ENCODE measurements at places on chromosomes 4 and X.

GRCh38 chr4:10051517-10052135 lies 30.3 kb upstream of the SLC2A9 start:
- no peak for DNase-seq

GRCh38 chr4:80452055-80452454 lies 116.5 kb downstream of the CFAP299 start:
- no peak for DNase-seq

DNA sequence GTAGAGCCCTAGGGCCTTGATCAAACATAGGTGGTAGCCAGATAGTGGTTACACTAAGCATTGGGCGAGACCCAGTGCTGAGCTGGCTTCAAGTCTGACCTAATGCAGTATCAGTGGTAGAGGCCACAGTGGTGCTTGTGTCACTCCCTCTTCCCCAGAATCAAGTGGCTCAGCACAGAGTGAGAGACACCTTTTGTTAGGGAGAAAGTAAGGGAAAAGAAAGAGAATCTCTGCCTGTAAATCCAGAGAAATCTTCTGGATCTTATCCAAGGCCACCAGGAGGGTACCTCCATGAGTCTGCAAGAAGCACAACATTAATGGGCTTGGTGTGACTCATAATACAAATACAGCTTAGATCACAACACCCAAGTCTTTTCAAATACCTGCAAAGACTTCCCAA lies 117.7 kb upstream of the SLC6A14 start:
- DNase-seq, result no peak

DNA sequence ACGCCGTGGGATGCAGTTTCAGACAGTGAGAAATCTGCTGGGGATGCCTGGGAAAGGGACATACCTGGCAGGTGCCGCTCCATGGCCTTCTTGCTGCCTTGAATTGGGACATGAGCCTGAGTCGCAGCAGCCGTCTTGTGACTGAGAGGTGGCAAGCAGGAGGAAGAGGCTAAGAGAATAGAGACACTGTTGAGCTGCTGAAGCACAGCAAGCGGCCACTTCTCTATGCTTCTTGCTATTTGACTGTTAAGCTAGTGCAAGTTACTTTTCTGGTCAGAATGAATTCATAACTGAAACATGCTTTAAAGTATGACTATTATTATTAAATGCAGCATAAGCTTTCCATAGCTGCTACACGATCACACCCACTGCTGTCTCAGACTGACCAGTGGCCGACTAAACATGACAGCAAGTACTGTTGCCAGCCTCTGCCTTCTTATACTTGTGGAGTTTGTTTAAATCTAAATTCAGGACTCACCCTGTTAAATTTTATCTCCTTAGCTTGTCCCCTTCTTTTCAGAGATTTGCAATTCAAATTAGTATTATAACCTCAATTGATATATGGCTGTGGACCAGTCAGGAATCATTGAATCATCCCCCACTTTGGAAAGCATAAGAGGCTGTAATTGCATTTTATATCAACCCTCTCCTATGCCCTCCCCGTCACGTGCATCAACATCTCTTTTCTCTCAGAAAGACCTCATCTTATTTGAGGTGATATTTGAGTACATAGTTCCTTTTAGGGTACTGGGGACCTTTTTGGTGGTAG lies 24.8 kb upstream of the ACSL1 start:
- DNase-seq, result no peak

DNA sequence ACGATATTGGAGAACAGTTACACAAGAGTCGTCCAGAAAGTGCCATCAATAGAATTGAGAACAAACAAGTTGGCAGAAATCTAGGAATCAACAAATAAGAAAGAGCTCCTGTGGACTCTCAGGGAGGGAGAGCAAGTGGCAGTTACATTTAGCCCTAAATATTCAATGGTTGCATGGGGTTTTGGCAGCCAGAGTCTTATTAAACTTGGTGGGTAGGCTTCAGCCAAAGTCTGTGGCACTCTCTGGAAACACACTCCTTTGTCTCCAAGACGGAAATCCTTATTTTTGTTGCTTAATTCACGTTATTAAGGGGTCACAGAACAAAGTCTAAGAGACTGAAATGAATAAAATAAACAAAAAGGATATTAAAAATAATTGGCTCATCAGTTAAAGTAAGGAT lies 742.2 kb upstream of the ATOH1 start:
- DNase-seq, result no peak

DNA sequence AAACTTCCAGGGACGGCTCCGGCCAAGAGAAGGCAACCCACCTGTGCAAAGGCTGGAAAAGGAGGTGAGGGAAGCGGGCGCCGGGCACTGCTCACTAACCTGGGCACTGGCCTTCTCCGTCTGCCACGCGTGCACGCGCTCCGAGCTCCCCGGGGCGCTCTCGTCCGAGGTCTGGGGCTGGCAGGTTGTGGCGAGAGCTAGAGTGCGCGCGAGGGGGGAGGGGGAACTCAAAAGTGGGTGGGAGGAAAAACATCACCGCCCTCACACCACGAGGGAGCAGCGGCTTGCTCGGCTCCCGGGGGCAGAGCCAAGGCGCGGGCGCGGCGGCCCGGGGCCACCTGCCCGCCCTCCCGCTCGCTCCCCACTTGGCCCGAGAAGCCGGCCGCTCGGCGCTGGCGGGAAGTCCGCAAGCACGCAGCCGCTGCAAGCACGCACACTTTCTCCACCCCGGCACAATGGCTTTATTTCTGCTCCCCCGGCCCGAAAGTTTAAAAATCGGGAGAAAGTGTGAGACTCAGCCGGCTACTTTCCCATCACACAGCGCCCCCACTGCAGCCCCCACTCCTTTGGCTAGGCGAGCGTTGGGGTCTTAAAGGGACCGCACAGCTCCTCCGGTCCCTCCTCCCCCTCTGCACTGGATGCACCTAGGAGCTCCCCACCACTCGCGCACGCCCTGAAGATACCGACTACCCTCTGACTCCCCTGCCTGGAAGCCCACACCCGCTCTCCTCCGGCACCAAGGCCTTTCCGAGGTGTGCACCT lies at the start of gene CHRDL1:
TSS of gene CHRDL1 (minus strand) at position 173 of the 762 bp plus-strand sequence. CDS start 3,636 bp downstream, outside the sequence.
- no peak for DNase-seq

GRCh38 chr4:57099363-57099762 lies 10.8 kb downstream of the IGFBP7 start:
- DNase-seq, result no peak

DNA sequence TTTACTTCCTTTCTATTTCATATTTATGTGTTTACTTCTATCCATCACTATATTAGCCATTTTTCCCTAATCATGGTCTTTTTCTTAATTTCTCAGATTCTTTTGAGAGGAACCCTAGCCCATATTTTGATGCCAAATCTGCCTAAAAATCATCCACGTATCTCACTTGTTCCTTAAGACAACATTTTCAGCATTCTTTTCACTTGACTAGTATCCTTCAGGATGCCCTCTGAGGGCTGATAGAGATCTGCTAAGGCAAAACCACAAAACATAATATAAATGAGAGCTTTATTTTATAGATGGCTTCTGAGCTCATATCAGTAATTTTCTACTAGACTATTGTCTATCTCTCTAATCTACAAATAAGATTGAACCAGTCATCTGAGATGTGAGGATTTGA lies 341.9 kb downstream of the GPM6A start:
- DNase-seq, result peak; percentile 38

DNA sequence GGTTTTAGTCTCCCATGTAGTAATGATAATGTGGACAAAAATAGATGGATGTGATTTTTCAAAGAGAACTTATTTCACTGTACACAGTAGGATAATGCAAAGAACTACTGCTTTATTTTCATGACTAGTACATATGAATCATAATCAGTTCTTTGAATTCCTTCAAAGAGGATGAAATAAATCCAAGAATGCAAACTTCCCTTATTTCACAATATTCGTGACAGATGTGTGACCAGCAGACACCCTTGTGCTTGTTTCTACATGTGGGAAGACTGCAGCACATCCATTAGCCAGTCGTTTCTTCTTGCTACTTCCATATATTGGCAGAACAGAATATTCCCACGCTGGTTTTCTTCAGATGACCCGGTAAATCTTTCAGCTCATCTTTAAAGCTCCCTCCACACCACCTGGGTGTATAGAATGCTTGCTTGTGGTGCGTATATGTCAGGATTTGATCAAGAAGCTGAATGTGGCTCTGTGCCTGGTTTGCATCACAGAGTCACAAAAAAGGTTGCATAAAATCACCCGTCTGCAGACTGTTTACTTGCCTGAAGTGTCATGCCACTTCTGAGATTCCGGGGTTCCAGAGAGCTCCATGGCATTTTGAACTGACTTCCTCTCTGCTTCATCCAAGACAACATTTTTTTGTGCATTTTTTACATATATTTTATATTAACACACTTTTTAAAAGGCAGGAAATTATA lies 47.7 kb upstream of the FAT4 start:
- peak; percentile 85 for DNase-seq

DNA sequence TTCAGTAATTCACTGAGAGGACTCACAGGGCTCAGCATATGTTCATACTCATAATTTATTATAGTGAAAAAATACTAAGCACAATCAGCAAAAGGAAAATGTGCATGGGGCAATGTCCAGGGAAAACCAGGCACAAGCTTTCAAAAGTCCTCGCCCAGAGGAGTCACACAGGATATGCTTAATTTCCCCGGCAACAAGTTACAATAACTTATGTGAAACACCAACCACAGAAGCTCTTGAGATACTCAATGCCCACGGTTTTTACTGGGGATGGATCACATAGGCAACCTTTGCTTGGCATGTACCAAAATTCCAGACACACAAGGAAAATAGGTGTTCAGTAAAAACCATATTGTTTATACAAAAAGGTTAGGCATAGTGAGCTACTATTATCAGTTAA lies 38.5 kb upstream of the STPG2 start:
- DNase-seq, result peak; percentile 11

DNA sequence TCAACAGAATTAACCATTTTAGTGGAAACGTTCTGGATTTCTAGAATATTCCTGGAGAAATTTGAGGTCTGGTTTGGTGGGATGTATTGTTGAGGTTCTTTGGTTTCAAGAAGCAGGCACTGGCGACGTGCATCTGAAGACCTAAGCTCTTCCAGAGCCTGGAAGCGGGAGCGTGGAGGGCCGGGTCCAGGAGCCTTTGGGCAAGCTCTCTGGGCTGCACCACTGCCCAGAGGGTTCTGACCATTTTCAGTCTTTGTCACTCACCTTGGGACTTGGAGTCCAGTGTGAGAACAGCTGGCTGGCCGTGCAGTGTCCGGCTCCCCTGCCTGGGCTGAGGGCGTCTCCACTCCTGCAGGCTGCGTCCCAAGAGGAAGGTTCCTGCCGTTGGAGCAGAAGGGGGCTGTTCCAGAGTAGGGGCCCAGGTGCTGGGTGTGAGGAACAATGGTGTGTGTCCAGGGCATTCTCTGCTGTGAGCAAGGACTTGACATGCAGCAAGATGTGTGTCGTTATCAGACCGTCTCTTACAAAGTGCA lies 24.0 kb downstream of the PIGG start:
- DNase-seq, result no peak

GRCh38 chr4:102114118-102114630 lies 231.1 kb downstream of the SLC39A8 start:
- no peak for DNase-seq

- DNase-seq, result no peak
Observed at GRCh38 chr4:108024878-108025165, 35.1 kb downstream of the HADH start.

- peak; percentile 18 for DNase-seq
Observed at GRCh38 chrX:140723121-140723715, 13.7 kb downstream of the LINC00632 start.

- DNase-seq, result no peak
Observed at GRCh38 chr4:6715704-6716017, 313 bp upstream of the BLOC1S4 start.

GRCh38 chr4:1595789-1596325 lies 88.3 kb downstream of the FAM53A start:
- no peak for DNase-seq

All from AG10803 (cell line).